DMS53 (cell line): ENCODE measurements at places on chromosomes 7 and 10.
A peak's percentile ranks its signal among the peaks of the same experiment; 100 is the strongest.

DNA sequence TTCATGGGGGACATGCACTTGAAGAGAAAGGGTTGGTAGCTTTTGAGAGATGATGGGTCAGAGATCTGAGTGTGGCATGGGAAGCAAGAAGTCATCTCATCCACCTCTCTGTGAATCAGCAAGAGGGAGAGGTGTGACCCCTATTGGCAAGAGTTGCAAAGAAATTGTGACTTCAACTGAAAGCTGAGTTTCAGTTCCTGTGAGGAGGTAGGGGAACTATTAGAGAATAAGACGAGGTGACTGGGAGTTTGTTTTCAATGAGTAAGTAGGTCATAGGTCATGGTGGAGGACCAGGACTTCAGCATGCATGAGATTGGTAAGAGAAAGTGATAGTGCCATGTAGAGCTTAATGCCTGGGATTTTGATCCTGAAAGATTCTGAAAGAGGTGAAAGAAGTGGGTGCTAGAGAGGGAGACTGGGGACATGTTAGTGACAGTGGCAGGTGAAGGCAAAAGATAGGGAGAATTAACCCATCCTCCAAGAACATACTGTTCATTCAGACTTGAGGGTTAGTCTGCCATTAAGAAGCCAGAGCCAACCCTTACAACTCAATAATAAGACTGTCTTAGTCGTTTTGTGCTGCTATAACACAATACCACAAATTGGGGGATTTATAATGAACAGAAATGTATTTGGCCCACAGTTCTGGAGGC is 75.5 kb upstream of the CAPZA2 start:
- DNase-seq = peak; percentile 69

DNA sequence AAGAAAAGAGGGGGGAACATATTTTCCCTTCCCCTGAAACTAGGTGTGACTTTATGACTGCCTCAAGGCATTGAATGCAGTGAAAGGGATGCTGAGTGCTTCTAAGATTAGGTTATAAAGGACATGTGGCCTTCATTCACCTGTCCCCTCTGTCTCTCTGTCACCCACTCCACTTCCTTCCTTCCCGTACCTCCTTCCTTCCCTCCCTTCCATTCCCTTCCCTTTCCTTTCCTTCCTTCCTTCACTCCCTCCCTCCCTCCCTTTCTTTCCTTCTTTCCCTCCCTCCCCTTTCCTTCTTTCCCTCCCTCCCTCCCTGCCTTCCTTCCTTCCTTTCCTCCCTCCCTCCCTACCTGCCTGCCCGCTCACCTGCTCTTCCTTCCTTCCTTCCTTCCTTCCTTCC is 4.5 kb upstream of the ZKSCAN1 start:
- no peak for DNase-seq

- DNase-seq = no peak
These were observed 881.0 kb upstream of the LRRN3 start for GRCh38 chr7:110209884-110210283.

DNA sequence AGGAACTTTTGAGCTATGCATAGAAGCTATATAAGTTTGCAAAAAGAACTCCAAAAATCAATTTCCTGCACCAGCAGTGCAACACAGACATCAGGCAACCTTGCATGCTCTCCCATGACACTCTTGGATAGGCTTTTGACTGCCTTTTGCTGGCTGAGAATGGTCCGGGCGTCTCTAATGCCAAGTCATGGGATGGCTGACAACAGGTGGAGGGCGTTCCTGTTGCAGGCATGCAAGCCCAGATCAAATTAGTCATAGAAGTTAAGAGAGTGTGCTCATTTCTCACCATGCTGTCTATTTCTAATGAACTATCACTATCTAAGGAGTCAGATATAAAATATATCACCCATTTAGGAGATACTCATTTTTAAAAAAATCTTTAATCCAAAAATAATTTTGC is 8.4 kb downstream of the PLCE1 start:
- no peak for DNase-seq

- peak; percentile 35 for DNase-seq
These were observed 2.3 kb upstream of the ELFN1 start for GRCh38 chr7:1667566-1668395.

DNA sequence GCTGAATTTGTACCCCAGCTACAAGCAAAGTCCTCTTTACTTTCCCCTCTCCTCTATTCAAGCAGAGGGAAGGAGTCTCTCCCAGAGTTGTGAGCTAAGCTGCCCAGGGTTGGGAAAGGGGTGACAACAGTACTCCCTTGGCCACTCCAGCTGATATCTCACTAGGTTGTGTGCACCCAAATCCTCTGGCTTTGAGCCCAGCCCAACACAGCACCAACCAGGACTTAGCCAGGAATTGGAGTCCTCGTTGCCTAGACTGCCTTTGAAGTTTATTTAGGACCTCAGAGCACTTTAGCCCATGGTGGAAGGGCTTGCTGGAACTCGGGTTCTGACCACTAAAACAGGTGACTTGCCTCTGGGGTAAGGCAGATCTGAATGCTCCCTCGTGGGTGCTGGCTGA is 35.7 kb upstream of the DYNC1I1 start:
- DNase-seq = no peak

DNA sequence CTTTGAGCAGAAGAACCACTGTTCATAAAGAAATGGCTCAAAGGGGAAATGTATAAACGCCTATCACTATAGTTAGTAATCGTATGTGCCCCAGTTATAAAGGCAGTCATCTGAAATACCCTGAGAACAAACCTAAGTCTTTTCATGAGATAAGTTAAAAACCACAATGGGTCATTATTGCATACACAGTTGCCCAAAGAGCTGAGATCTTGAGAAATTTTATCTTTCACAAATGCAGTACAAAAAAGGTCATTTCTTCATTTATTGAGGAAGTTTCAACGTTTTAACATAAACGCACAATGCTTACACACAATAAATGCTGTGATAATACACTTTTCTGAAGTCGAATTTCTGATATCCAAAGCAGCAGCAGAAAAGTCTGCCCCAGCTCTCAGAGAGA is 114.4 kb downstream of the MICU1 start:
- no peak for DNase-seq

DNA sequence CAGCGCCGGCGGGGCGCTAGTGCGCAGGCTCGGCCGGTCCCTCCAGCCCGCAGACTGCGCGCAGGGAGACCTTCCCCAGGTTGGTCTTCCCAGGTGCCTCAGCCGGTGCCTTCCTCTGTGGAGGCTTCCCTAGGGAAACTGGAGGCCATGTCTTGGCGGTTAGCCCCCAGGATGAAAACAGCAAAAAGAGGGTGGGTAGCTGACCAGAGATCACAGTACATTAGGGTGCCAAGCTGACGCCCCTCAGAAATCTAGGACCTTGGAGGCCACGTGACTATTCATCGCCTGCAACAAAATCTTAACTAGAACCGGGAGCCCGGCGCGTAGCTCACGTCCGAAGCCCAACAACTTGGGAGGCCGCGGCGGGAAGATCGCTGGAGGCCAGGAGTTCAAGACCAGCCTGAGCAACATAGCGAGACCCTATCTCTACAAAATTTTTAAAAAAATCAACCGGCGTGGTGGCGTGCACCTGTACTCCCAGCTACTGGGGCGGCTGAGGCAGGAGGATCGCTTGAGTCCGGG is 327 bp upstream of the FIS1 start:
- no peak for DNase-seq

GRCh38 chr10:126387931-126388911 is at the start of gene ADAM12:
TSS of gene ADAM12 (minus strand) at chr10:126388477. CDS start at chr10:126388145, 332 bp downstream.
- DNase-seq = peak; percentile 62

DNA sequence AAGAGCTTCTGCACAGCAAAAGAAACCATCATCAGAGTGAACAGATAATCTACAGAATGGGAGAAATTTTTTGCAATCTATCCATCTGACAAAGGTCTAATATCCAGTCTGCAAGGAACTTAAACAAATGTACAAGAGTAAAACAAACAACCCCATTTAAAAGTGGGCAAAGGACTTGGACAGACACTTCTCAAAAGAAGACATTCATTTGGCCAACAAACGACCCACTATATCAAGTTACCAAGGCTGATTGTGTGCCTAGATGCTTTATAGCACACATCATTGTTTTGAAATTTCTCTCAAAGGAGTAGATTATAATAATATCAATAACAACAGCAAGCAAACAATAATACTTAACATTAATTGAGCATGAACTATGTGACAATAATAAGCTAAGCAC is 117.1 kb downstream of the TFPI2 start:
- DNase-seq = no peak

GRCh38 chr10:83274088-83274487 is 865.2 kb upstream of the GHITM start:
- no peak for DNase-seq

DNA sequence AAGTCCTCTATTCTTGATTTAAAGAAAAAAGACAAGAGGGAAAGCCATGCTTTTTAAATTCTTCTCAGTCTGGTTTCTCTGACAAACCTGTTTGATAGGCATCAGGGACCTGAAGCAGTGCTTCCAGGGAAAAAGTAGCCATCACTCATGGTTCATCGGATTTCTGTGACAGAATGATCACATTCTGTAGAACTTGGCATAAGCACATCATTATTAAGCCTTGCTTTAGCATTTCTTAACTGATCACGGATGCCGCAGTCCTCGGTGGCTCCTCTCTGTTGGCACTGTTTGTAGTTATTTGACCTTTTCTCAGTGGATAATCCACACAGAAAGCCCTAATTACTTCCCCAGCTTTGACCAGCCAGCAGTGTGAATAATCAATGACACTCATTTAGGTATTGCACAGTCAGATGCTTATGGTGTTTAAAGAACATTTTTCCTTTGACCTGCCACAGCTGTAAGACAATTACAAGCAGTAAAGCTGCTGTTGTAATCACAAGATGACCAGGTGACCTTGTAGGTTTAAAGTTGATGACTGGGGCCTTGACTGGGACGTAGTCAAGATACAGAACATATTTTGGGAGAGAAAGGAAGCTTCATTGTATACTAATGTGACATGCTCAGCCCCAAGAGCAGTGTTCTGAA is 64.4 kb upstream of the SKAP2 start:
- DNase-seq = no peak

- DNase-seq = no peak
These were observed 42.0 kb upstream of the RHOBTB1 start for GRCh38 chr10:60985951-60986350.
